ENCODE measurements at places on chromosomes 5 and 9.
A peak's percentile ranks its signal among the peaks of the same experiment; 100 is the strongest.

GRCh38 chr5:2258861-2259260, 376.1 kb upstream of the IRX4 start:
- no peak for DNase-seq

GRCh38 chr9:4258320-4259090, 41.4 kb downstream of the GLIS3 start:
- DNase-seq, result no peak

- no peak for DNase-seq
Observed at GRCh38 chr5:157143127-157143971, 684 bp upstream of the MED7 start.

DNA sequence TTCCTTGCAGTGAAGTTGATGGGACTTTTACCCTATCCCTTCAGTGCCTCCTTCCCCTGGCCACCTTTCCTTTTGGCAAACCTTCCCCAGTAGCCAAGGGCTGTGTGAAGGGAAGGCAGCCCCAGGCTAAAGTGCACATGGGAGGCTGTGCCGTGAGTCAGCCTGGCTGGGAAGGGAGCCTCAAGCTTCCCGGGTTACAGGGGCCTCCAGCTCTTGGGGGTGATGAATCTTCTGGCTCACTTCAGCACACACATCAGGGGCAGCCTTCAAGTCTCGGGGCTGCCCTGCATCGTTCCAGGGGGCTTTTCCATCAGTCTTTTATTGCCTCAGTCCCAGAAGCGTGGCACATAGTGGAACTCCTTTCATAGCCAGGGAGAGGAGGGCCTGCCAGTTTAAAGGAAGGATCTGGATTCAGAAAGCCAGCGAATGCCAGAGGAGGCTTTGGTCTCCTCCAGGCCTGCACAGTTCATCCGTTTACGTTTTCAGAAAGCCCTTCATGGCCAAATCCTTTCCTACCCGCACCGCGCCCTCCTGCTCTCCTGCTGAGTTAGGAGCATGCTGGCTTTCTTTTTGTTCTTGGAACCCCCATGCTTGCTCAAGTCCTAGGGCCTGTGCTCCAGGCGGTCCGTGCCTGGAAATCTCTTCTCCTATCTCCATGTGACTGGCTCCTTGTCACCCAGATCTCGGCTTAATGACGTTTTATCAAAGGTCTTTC, 134.8 kb upstream of the KLF4 start:
- no peak for DNase-seq

DNA sequence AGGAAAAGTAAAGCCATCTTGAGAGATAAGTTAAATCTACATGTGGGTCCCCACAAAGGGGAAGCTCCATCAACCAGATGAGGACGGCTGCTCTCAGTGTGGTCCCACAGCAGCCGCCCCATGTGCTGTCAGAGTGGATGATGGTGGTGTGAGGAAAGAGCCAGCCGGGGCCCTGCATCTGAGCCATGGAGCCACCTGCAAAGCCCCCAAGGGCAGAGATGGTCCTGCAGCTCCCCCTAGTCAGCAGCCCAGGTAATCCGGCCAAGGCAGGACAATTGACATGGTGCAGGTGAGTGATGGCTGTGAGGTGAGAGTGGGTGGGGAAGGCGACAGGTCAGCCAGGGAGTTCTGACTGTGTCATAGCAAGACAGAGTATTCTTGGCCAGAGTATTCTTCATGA, 458.8 kb downstream of the ICE1 start:
- DNase-seq, result no peak

- no peak for DNase-seq
Observed at GRCh38 chr5:20229303-20230005, 241.5 kb upstream of the CDH18 start.

GRCh38 chr5:134005417-134006061, 764 bp upstream of the VDAC1 start:
- DNase-seq, result no peak

DNA sequence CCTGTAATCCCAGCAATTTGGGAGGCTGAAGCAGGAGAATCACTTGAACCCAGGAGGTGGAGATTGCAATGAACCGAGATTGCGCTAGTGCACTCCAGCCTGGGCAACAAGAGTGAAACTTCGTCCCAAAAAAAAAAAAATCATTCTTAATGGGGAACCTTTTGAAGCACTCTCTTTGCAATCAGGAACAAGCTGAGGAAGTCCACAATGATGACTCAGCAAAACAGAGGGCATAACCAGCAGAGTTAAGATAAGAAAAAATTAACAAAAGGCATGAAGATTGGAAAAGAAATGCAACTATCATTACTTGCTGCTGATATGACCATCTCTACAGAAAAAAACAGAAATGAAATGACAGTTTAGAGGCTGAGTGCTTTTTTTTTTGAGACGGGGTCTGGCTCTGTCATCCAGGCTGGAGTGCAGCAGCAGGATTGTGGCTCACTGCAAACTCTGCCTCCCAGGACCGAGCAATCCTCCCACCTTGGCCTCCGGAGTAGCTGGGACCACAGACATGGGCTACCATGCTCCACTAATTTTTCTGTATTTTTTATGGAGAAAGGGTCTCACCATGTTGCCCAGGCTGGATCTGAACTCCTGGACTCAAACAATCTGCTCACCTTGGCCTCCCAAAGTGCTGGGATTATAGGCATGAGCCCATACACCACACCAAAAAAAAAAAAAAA, 88.0 kb downstream of the FNBP1 start:
- DNase-seq, result peak; percentile 42

GRCh38 chr5:31383734-31384133, 148.2 kb downstream of the DROSHA start:
- peak; percentile 29 for DNase-seq

Data from RCC 7860 (cell line).